ENCODE measurements at places on chromosomes 4 and X.

GRCh38 chr4:113435893-113436292 is 325.6 kb downstream of the CAMK2D start:
- DNase-seq = peak; percentile 93

- peak; percentile 14 for DNase-seq
Observed at GRCh38 chr4:15427161-15427560, 672 bp upstream of the C1QTNF7 start.

- DNase-seq = no peak
Observed at GRCh38 chrX:13752646-13753045, 18.1 kb downstream of the OFD1 start.

- no peak for DNase-seq
Observed at GRCh38 chrX:109918753-109919152, 84.2 kb upstream of the TMEM164 start.

DNA sequence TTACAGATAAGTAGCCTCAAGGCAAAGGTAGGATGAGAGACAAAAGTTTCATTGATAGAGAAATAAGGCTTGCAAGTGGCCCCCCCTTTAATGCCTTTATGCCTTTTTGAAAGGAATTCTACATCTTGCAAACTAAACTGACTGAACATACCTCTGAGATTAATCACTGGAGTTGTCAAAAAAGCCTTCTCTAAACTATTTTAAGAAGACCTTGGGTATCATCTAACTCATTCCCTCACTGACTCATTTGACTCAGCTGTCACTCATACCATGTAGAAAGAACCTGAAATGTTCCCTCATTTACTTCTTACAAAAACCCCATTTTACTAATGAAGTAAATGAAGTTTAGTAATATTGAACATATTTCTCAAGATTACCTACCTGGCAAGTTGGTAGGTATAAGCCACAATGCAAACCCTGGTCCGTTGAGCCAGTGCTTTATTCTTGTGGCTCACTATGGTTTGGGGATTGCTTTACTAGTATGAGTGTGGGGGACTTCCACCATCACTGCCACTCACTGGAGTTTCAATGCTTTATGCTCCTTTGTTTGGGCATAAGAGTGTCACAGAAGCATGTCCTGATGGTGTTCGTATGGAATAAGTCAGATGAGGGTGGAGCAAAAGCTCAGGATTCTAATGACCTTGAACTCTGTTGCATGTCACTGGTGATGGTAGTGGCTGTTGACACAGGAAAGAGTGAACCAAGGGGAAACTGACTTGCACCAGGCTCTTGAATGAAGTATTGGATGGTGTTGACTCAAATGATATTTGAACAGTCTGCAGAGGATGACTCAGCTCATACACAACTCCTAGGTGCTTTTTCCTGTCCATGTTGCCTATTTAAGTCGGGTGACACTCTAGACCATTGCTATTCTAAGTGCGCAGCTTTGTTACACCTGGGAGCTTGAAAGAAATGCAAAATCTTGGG is 305.5 kb upstream of the EMCN start:
- peak; percentile 2 for DNase-seq

DNA sequence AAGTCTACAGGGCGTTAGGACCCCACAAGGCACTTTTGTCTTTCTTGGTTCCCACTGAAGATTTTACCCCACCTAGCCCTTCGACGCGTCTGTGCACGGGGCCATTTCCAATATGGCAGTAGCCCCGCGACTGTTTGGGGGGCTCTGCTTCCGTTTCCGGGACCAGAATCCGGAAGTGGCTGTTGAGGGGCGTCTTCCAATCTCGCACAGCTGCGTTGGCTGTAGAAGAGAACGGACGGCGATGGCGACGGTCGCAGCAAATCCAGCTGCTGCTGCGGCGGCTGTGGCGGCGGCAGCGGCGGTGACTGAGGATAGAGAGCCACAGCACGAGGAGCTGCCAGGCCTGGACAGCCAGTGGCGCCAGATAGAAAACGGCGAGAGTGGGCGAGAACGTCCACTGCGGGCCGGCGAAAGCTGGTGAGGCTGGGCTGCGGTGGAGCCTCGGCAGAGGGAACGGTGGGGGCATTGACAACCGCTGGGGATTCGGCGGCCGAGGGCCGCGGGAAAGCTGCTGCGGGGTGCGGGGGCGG is at the start of gene USP11:
Gene USP11 (plus strand): TSS at position 207 of the 530 bp plus-strand sequence. CDS start 35 bp downstream, at position 242.
- DNase-seq = peak; percentile 34

- peak; percentile 75 for DNase-seq
Observed at GRCh38 chr4:154559494-154560418, 3.1 kb upstream of the FGB start.

GRCh38 chr4:30720021-30720660 is at the start of gene PCDH7:
Gene PCDH7, plus strand, starts transcription at chr4:30720369. Its CDS starts 1,054 bp downstream, at chr4:30721423.
- peak; percentile 62 for DNase-seq

GRCh38 chrX:133838761-133839676 is 146.4 kb downstream of the GPC3 start:
- peak; percentile 45 for DNase-seq

- DNase-seq = peak; percentile 21
Observed at GRCh38 chrX:86133761-86134160, 14.5 kb upstream of the DACH2 start.

GRCh38 chr4:8599657-8600056 is 7.1 kb downstream of the CPZ start:
- peak; percentile 77 for DNase-seq

GRCh38 chr4:15344041-15344440 is 83.8 kb upstream of the C1QTNF7 start:
- DNase-seq = peak; percentile 90

GRCh38 chrX:51851507-51852085 is 41.8 kb upstream of the MAGED1 start:
- DNase-seq = no peak

DNA sequence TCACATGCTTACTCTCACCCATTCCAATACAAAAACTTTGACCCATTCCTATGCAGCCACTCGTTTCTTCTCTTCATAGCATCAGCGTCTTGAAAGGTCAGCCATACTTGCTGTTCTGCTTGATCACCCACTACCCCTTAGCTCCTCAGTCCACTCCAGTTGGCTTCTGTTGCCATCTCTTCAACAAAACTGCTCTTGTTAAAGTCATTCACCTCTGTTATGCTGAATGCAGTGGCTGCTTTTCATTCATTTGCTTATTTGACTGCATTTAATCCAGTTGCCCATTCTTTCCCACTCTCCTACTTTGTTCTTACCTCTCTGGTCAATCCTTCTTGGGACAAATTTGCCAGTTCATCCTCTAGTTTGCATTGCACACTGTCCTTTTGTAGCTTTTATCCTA is 24.9 kb downstream of the CEP135 start:
- no peak for DNase-seq

DNA sequence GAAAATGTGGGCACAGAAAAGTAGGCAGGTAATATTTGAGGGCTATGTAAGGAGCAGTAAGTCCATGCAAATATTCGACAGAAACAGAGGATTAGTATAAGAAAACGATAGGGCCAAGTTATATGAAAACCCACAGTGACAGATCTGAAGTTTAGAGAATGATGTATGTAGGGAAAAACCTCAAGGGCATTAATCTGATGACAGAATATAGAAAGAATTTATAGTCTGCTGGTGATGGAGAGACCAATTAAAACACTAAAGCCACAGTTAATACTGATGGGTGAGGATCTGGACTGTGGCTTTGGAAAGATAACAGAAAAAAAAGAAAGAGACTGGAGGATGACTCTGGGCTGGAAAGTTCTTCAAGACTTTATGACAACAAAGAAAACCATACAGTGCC is 169.7 kb downstream of the PALLD start:
- DNase-seq = peak; percentile 50

GRCh38 chrX:26373829-26374228 is 157.9 kb downstream of the MAGEB5 start:
- no peak for DNase-seq

DNA sequence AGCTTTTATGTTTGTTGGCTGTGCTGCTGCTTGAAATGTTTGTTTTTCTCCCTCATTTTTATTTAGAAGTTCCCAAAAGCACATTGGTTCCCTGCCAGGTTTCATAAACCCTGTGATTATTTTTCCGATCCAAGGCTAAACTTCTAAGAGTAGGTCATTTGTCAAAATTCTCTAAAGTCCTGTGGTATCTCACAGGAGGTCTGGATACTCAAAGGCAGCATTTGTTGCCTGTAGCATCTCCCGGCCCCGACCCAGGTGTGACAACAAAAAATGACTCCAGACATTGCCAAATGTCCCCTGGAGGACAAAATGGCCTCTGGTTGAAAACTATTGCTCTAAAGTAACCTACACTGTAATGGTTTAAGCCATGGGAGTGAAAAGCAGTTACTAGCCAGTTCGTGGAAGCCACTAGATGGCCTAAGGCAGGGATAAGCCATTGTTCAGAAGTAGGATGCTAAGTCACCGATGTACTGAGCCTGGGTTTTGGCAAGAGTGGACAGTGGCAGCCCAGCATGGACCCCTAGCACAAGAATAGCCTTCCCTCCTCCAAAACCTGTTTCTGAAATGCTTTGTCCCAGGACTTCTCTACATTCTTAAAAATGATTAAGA is 256.1 kb downstream of the THOC2 start:
- DNase-seq = no peak

GRCh38 chrX:103550415-103551051 is 31.2 kb upstream of the RAB40A start:
- peak; percentile 37 for DNase-seq

DNA sequence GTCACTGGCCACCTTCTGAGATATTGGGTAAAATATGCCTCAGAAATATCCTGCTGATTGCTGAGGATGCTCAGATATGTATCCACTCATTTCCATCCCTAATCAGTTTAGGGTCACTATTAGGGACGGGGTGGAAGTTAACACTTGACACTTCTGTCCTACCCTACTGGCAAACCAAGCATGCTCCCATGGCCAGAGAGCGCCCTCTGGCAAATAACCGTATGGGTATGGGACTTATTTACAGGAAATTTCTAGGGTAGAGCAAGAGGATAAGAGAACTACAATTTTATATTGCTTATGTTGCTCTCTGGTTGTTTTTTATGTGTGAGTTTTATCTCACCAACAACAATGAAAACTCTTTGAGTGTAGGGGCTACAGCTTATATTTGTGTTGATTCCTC is 86.8 kb upstream of the TSPAN7 start:
- no peak for DNase-seq

DNA sequence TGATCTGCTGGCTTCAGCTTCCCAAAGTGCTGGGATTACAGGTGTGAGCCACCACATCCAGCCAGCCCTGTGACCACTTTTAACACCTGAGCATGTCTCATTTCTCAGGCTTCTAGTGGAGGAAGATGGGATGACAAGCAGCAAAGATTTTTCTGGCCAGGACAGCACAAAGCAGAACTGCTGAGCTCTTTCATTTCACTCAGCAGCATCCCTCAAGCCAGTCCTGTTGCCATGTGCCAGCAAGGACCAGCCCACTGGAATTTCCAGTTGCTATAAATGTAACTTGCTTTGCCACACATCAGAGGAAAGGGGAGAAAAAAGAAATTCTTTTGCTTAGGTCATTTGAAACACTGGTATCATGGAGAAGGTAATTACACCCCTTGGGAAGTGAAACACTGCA is 75.9 kb downstream of the SLC9A7 start:
- no peak for DNase-seq

Measured in fibroblast of mammary gland (primary cell).